IMR-90 (cell line): ENCODE measurements at places on chromosomes 12 and 14. TPM values are rescaled to one million over a fixed set of nuclear protein-coding genes. Genes with fewer than 3 reads are reported as not detected.

GRCh38 chr12:118034429-118035189 is 18.1 kb downstream of the RFC5 start:
- peak; percentile 60 for DNase-seq

DNA sequence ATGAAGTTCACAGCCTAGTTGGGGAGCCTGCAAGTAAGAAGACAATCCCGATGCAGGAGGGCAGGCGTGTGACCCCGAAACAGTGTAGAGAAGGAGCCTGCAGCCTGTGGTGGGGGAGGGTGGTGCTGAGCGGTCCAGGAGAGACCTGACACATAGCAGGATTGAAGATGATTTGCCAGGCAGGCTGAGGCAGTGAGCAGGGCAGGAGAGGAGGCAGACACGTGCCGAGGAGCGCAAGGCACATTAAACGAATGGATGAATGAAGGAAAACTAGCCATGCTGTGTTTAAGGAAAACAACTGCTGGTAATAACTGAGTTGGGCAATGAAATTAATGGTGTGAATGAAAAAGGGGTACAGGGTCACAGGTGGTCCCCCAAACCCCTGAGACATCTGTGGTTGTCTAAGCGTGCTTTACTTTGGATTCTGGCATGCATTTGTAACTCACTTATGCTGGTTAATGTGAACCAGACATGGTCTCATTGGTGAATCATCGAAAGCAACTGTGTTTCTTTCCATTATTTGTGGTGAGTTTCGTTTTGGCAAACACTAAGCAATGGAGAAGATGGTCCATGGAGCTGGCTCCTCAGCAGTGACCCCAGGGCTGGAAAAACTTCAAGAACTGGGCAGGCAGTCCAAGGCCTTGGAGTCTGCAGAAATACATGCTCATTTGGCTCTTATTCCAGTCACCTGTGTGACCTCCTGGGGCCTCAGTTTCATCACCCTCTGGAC is 96.9 kb upstream of the EVL start:
- DNase-seq: peak; percentile 92

Gene HOXC9
- not detected in 2 replicates for total RNA-seq

Gene SLC6A12
- not detected in 2 replicates for total RNA-seq

Gene ISM2
- under 0.01 TPM in 2 replicates for total RNA-seq

Gene ASB2
- total RNA-seq: 0.54 and 0.83 TPM in 2 replicates

Gene ADCY6
- 18.1 and 18.5 TPM in 2 replicates for total RNA-seq

Gene KLRC4
- not detected in 2 replicates for total RNA-seq

Gene CCDC177
- not detected in 2 replicates for total RNA-seq

Gene TMEM229B
- under 0.01 TPM in 1 of 2 replicates, not detected in the other for total RNA-seq

Gene KRT6C
- not detected in 2 replicates for total RNA-seq
